ENCODE measurements at places on chromosomes 11 and 22. TPM values are rescaled to one million over a fixed set of nuclear protein-coding genes. Genes with fewer than 3 reads are reported as not detected.

DNA sequence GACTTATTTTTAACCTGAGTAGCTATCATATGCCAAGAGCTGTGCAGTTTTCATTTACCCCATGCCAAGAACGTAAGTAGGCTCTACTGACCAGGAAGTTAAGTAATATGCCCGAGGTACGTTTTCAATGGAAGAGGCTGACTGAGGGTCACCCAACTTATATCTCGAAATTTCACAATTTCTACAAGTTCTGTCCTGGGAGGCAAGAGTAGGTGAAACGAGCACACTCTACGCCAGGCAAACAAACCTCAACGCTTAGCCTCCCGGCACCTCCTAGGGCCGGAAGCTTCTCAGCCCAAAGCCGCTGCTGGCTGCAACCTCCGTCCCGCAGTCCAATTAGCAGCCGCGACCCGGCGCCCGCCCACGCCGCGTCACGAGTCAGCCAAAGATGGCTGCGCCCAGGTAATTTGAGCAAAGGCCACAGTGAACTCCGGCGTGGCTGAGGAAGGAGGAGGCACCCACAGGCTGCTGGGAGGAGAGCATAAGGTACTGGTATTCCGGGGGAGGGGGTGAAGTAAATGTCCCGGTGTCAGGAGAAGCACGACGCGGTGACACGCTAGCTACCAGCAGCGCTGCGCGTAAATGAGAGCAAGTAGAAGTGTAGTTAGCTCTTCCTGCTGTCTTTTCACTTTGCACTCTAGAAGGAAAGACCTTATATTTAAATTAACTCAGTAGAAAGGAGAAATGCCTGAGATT, at the start of gene TMEM126A:
Gene TMEM126A, plus strand, starts transcription at position 364 of the 696 bp plus-strand sequence. CDS start 2,289 bp downstream, outside the sequence.
- peak; percentile 74 for DNase-seq

GRCh38 chr11:92969293-92969633, 188 bp upstream of the MTNR1B start:
- DNase-seq: no peak

DNA sequence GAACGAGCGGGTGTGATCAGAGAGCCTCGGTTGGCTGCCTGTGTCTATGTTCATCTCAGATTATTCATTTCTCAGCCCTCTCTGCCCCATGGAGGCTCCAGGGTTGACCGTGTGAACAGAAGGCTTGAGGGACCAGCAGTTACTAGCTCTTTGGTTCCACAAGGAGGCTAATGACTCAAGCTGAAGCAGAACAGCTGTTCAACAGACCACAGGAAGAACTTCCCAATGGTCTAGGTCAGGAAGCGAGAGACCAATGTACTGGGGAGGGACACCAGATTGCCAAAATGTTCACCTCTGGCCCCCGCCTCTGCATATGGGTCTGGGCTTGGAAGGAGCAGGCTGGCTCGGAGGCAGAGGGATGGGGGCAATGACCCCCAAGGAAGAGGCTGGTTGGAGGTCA, 14.7 kb upstream of the PDE2A start:
- no peak for DNase-seq

GRCh38 chr11:62839050-62839945, at the start of gene WDR74:
Gene WDR74 (minus strand): TSS chr11:62839590. CDS start chr11:62839570, 20 bp downstream.
- DNase-seq: peak; percentile 87

- no peak for DNase-seq
Measured at GRCh38 chr11:72295471-72295870, 51.5 kb upstream of the PHOX2A start.

- DNase-seq: no peak
Measured at GRCh38 chr11:19966441-19966840, 193.8 kb downstream of the DBX1 start.

GRCh38 chr11:128462922-128463321, 124.4 kb downstream of the ETS1 start:
- no peak for DNase-seq

DNA sequence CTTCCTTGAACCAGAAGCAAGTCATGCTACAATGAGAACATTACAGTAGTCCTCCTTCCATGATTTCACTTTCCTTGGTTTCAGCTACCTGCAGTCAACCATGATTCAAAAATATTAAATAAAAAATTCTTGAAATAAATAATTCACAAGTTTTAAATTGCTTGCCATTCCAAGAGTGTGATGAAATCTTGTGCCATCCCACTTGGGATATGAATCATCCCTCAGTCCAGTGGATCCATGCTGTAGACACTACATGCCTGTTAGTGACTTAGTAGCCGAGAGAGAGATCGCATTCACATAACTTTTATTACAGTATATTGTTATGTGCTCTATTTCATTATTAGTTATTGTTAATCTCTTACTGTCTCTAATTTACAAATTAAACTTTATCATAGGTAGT, 6.0 kb downstream of the HOATZ start:
- DNase-seq: peak; percentile 65

GRCh38 chr11:7974668-7975067, 9.4 kb upstream of the NLRP10 start:
- DNase-seq: no peak

GRCh38 chr11:104792861-104793260, 105.4 kb downstream of the CASP12 start:
- DNase-seq: no peak

DNA sequence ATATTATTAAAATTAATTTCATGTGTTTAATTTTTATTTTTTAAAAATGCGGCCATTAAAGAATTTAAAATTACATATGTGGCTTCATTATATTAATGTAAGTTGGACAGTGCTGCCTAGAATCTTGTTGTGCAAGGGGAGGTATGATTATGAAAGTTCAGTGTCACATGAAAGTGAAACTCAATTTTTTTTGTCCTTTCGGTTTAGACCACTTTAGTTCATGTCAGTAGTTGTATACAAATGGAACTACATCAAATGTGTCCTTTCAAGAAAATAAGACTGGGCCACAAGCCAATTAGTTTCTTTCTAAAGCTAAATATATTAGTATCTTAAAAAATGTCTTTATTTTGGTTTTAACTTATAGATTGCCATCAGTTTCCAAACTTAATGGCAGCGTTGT, 35.7 kb downstream of the TBCEL start:
- DNase-seq: no peak

DNA sequence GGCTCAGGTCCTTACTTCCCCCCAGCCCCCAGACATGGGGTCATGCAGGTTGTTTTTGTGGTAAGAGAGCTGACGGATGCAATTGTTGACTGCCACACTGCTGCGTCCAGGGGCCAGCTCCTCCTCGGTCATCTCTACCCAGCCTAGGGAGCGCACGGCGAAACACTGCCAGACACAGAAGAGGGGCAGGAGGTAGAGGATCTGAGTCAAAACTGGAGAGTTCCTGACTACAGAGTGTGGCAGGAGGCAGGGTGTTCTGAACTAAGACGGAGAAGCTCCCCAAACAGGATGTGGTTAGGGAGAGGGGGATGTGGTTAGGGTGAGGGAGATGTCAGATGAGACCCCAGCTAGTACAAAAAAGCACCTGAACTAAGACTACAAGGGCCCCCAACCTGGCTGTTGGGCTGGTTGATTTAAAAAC, 12.3 kb downstream of the SMPD1 start:
- no peak for DNase-seq

DNA sequence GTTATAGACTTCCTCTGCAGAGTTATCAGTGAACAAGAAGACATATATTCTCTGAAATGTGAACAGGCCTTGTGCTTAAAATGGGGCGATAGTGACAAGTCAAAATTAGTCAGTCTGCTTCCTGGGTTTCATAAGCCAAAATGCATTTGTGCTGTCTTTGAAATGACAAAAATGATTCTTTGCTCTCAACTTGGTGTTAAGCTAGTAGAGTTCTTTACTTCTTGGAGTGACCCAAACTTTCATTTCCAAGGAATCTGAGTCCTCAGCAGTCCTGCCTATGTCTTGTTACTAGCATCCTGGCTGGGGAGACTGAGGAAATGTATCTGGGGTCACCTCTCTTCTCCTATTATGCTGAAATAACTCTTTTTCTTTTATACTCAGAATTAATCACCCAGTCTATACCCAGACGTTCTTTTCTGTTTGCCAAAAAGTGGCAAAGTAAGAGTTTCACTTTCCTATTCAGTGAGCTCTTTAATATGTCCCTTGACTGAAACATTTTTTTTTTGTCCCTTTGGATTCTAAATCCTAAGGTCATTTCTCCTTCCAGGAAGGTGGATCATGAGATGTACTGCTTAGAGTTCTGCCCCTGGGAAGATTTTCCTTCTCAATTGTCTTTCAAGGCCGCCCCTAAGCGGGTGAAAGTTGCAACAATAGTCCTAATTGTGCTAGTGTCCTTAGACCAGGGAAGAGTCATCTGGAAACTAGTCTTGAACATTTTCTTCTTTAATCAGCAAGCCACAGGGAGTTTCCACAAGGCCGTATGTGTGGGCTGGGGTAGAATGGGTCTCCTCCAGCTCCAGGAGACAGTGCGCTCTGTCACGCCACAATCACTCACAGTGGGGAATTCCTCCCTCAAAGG, 53.0 kb upstream of the RDX start:
- DNase-seq: peak; percentile 40

- no peak for DNase-seq
Measured at GRCh38 chr22:31501738-31502137, 5.4 kb downstream of the SFI1 start.

GRCh38 chr11:127017482-127017881, 16.9 kb upstream of the KIRREL3 start:
- DNase-seq: peak; percentile 89

GRCh38 chr11:20131788-20132666, 28.2 kb downstream of the DBX1 start:
- peak; percentile 29 for DNase-seq

DNA sequence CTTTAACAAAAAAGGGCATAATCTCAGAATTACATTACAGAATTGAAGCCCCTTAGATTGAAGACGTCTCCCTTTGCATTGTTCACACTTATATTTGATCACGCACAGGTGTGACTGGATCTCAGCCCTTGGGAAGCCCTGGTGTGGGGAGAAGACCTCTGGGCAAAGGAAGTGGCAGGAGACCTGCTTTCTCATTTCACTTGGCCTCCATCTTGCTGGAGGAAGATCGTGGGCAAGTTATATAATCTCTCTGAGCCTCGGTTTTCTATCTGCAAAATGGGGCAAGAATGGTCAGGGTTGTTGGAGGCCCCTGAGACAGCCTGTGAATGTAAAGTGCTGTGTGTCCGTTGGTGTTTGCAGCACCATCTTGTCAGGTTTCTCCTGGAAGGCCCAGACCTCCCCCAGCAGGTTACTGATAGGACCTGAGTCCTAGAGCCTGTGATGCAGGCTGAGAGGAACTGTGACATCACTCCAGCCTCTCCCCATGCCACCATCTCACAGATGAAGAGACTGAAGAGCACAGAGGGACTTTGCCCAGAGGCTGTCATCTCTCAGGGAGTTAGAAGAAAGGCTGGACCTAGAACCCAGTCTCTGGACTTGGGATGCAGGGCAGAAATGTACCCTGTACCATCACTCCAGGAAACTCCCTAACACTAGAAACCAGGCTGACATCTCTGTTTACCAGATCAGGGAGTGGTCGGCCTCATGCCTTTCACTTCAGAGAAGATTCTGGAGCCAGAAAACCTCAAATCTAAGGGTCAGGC, 1.1 kb upstream of the APOA1 start:
- no peak for DNase-seq

DNA sequence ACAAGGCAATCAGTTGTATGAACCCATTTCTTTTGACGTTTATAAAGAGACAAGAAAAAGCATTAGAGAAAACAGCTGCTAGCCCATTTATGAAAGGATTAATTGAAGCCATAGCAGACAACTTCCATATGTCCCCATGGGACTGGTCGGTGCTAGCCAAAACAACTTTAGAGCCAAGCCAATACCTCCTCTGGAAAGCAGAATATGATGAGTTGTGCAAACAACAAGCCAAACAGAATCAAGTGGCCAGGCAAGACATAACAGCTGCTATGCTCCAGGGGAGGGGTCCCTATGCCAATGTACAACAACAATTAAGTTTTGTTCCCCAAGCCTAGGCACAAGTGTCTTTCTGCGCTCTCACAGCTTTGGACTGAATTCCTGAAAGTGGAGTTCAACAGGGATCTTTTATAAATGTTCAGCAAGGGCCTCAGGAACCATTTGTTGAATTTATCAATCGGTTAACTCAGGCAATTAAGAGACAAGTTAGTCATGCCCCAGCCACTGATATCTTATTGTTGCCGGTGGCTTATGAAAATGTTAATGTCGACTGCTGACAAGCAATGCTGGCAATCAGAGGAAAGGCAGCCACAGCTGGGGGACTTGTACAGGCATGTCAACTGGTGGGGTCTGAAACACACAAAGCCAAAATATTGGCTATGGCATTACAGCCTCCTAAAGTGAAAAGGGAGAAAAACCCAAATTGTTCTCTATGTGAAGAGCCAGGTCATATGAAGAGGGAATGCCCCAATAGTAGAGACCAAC, 1593.1 kb upstream of the TENM4 start:
- no peak for DNase-seq

DNA sequence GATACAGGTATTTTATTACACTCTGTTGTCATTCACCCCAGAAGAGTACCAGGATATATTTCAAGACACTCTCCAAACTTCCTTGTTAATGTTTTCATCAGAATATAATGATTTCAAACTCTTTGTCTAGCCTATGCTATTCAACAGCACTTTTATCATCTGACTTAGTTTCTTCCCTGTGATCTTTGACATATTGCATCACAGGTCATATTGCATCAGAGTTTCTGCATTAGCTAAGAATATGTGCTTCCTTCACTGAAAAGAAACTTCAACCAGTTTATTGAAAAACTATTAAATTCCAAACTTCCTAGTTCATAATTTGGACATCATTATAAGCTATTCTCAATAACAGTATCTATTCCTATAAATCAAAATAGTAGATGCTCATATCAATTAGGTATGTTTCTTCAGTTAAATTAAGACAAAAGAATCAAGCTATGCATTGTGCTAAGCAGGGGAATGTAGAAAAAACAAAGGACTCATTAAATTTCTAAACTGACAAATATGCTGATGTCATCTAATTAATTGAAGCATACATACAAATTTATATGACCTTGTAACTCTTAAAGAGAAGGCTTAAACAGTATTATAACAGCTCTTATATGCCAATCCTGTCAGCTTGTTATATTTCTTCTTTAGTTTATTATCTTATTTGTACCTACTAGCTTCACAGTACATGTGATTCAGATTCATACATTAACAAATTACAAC, 361.8 kb upstream of the LUZP2 start:
- peak; percentile 11 for DNase-seq

GRCh38 chr11:47152953-47153950, 23.4 kb downstream of the ARFGAP2 start:
- peak; percentile 64 for DNase-seq

DNA sequence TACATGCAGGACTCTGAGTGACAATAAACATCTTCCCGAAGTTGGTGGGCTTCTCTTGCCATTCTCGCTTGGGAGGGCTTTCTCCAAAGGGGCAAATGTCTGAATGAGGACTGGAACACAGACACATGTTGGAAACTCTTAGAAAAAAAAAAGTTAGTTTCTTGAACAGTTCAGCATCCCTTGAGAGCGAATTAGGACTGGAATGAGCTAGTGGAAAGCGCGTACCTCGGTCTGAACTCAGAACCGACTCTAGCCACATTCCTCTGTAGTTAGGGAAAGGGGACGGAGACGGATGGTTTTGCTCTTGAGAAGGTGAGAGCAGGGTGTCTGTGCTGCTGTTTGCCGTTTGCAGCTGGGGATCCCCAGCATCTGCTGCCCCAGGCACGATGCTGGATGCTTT, 517.3 kb downstream of the TBC1D22A start:
- DNase-seq: no peak

- DNase-seq: no peak
Measured at GRCh38 chr11:128755564-128755963, 61.7 kb downstream of the FLI1 start.

Gene OR51T1
- total RNA-seq: not detected

Gene MUC5AC
- not detected for total RNA-seq

Gene TMEM191C
- 0.35 TPM for total RNA-seq

Gene ACTN3
- total RNA-seq: not detected

Gene ANO9
- 9.2 TPM for total RNA-seq

Gene SF3A1
- 9.6 TPM for total RNA-seq

Gene APOA4
- total RNA-seq: not detected

Gene MAP6
- 3.2 TPM for total RNA-seq

Gene LRRC74B
- not detected for total RNA-seq

Gene CHRDL2
- not detected for total RNA-seq

Gene P2RX3
- total RNA-seq: not detected

Measured in renal cortical epithelial cell (primary cell).